NCI-H446 (cell line): ENCODE measurements at places on chromosomes 1 and 21.

- no peak for DNase-seq
Observed at GRCh38 chr1:236168716-236169429, 26.5 kb downstream of the GPR137B start.

DNA sequence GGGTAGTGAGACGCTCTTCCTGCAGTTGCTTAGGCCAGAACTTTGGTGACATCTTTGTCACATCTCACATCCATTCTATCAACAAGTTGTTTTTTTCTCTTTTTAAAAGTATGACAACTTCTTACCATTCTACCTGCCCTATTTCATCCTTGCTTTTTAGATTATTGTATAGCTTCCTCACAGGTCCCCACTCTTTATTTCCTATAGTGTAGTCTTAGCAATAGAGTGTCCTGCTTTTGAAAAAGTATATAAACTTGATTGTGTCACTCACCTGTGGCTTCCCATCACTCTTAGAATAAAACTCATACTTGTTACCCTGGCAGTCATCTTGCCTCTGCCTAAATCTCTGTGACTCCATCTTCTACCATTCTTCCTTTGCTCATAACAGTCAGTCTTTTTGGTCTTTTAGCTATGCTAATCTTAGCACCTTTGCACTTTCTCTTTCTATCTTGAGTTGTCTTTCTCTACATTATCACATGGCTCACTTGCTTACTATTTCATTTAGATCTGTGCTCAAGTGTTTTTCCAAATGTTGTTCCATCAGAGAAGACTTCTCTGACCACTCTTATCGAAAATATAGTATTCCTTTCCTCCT, 9.5 kb downstream of the CDC73 start:
- DNase-seq: no peak

DNA sequence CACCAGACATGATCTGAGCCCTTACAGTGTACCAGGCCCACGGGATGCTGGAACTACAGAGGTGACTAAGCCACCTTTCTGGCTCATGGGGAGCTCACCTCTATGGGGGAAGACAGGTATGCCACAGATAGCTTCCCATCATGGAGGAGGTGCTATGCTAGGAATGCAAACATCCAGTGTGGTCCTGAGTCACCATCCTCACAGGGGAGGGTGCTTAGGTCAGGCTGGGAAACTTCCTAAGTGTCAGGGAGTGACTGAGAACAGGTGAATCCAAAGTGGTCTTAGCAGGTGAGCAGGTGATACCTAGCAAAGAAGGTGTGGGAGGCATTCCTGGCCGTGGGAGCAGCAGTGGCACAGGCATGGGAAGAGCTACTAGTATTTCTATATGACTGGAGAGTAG, 8.6 kb upstream of the RASSF5 start:
- DNase-seq: no peak

GRCh38 chr1:180892675-180893074, 20.0 kb upstream of the KIAA1614 start:
- DNase-seq: no peak

GRCh38 chr1:221793439-221794078, 51.7 kb upstream of the DUSP10 start:
- no peak for DNase-seq

GRCh38 chr21:16358784-16359183, 629.0 kb downstream of the USP25 start:
- DNase-seq: no peak

DNA sequence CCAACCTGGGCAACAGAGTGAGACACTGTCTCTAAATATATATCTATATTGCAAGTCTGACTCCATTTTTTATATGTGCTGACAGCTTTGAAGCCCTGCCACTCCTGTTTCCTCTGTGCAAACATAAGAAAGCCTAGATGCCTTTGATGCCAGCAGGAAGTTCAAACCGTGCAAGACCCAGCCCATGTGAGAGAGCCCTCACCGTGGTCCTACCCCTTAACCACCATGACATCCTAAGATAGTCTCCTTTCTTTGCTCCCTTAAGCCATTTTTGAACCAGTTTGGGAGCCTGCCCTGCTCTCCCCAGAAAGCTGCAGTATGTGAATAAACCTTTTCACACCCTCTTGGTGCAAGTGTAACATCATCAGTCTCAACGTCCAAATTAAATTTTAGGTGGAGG, 3.7 kb upstream of the DIPK1A start:
- no peak for DNase-seq

DNA sequence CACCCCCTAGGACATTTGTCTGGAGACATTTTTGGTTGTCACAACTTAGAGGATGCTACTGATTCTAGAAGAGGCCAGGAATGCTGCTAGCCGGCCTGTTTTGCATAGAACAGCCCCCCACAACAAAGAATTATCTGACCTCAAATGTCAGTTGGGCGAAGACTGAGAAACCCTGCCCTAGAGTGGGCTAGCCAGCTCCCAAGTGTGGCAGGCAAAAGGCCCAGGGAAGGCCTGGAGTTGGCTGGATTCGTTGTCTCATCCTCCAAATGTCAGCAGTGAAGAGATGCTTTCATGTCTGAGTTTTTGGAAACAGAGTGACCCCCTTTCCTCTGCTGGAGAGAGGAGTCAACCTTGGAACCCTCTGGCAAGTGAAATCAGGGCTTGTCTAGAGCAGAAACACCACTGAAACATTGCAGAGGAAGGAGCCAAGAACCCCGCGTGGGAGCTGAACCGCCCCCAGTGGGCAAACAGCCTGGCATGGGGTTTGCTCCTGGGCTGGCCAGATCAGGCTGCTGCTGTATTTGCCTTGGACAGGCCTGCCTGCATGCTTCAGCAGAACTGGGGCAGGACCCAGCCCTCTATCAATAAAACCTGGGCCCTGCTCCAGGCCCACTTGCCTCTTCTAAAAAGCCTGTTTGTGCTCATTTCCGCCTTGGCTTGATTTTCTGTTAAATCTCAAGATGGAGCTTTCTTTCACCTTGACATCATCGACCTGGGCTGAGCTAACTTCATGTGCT, 32.9 kb downstream of the RASSF5 start:
- DNase-seq: peak; percentile 85

- DNase-seq: no peak
Observed at GRCh38 chr21:20618878-20619277, 379.3 kb upstream of the NCAM2 start.

DNA sequence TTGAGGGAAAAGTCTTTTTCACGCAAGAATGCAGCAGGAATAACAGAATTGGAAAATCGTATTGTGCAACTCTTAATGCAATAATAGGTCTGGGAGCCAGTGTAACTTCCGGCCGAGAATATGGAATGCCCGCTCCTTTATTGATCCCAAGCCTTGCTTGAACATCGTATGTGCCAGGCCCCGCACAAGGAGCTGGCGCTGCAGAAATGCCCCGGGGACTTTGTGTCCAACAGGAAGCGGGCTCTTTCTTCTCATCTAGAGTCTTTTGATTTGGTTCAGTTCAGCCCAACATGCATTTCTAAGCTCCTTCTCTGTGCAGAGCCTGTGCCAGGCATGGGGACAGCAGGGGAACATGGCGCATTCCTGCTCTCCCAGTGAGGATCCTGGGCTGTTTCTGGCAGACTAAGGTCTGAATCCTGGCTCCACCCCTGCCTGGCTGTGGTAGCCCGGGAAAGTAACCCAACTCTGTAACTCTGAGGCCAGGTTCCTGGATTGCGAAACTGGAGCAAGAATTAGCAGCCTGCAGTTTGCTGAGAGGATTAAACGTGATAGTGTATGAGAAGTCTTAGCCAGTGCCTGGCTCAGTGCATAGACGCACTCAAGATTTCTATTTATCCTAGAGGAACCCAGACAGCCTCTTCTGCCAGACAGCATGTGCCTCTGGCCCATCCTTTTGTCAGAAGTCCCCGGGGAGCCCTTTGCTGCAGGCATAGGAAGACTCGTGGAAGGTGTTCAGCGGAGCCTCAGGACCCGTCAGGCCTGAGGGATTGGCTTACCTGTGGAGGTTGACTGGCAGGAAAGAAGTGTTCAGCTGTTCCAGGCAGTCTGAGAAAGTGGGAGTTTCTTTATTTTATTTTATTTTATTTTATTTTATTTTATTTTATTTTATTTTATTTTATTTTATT, 987 bp upstream of the CDCP2 start:
- peak; percentile 31 for DNase-seq

DNA sequence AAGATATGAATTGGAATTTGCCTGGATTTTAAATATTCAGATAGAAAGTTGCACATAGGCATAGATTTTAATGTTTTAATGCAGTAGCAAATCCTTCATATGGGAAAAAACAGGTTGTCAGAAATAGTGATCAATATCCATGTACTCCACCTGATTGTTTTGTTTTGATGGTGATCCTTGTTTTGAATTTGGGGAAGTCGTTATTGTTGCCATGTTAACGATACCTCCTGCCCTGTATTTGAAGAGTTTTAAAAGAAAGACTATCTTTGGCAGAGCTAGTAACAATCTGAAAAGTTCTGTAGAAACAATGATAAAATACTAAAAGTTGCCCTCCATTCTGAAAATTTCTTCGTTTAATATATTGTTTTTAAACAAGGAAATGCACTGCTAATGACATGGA, 1.1 kb downstream of the CEP350 start:
- no peak for DNase-seq

GRCh38 chr1:149916898-149917252, 769 bp downstream of the SV2A start:
- no peak for DNase-seq

- no peak for DNase-seq
Observed at GRCh38 chr1:153390938-153391710, at the start of gene S100A8. S100A8 (minus strand) TSS chr1:153391073; CDS start chr1:153390535, 538 bp downstream.

DNA sequence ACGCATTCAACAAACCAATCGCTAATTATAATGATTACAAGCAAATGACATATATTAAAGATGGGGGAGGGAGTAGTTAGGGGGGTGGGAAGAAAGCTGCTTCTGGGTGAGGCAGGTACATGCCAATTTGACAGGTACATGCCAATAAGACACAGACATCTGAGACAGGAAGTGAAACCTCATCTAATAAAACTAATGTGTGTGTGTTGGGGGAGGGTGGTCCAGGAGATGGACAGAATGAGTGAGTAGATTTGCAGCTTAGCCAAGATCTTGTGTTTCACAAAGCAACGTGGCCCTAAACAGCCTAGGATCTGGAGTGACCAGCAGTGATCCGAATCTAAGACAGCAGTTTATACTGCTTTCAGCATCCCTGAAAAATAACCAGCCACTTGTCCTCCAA, 10.8 kb downstream of the CFAP45 start:
- DNase-seq: no peak

- DNase-seq: no peak
Observed at GRCh38 chr1:186079084-186079684, 295.9 kb downstream of the TPR start.
